NCI-H1417 treated with DMSO at 0.1 percent for 48 hours (cell line): ENCODE measurements at places on chromosomes 2 and 18.

DNA sequence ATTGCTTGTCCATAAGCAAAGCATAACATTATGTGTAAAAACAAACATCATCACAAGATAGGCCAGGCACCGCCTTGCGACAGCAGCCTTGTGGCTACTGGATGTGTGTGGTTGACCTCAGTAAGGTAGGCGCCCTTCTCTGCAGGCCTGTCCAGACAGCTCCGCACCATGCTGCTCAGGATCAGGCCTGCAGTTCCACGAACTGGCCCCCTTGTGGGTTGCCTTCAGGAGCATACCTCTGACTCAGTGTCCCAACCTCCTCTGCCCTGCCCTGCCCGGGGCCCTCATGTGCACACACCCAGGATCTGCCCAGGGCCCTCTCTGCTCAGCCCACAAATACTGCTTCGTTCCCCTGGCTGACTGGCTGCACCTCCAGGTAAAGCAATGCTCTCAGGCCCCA is 16.1 kb upstream of the ZNF236 start:
- no peak for DNase-seq

- peak; percentile 82 for DNase-seq
These were observed 95.3 kb downstream of the EIPR1 start for GRCh38 chr2:3282056-3282998.

GRCh38 chr18:62583376-62583775 is 60.6 kb downstream of the ZCCHC2 start:
- no peak for DNase-seq

DNA sequence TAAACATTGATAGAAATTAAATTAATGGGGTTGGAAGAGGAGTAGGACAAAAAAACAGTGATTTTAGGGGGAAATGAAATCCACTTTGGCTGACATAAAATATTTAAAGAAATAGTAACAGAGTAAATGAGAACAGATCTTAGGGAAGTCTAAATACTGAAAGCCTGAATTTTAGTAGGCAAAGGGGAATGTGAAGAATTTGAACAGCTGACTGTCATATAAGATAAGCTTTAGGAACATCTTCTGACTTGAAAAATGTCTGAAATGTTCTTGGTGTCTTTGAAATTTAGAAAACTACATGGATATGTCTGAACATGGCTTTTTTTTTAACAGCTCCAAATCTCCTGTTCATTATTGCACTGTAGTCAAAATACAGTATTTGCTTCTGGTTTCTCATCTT is 150.3 kb downstream of the CALCRL start:
- DNase-seq, result no peak

DNA sequence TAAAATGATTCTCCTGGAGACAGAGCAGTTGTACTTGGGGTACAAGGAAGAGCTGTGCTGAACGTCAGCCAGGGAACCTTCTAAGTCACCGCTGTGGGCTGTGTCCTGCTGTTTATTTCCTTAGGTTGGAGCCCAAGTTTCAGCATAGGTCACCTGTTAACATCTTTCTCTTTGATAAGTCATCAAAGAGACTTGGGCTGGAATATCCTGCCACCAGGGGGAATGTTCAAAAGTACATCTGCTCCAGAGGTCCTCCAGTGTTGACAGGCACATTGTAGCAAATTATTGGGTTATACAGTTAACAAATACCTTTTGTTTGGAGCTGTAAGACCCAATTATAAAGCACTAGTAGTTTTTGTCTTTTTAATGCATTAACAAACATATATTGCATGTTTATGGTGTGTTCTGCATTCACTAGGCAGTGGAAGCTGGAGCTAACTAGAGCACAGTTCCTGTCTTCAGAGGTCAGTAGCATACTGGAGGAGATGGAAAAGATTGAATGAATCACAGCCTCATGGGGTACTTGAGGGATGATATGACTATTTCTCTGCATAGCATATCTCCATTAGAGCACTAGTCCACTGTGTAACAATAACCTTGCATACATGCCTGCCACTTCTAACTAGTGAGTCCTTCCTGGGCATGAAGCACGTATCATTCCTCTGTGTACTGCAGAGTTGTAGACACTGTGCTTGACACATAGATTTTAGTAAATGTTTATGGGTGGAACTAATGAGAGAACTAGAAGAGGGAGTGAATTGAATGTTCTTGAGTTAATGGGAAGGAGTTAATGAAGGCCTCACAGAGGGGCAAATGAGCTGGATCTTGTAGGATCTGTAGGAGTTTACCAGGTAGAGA is 182.1 kb downstream of the AGAP1 start:
- DNase-seq, result no peak

- DNase-seq, result peak; percentile 22
These were observed 297.3 kb downstream of the ETAA1 start for GRCh38 chr2:67694445-67694844.

DNA sequence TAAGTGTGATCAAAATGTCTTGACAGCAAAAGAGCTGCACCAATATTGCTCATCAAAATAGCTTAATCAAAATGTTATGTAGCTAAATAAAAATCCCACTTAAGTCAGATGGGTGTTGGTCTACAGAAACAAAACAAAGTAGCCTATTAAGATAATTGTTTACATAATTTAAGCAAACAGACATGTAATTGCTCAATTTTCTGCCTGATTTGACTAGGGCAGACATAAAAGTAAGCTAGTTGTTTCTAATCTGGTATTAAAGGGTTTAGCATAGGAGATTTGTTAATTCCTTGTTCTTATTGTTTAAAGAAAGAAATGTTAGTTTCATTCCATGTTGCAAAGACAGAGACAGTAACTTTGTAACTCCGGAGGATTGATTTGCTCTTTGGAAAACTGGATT is 11.5 kb upstream of the FEZ2 start:
- no peak for DNase-seq

GRCh38 chr2:43399515-43400264 is 173.3 kb upstream of the ZFP36L2 start:
- DNase-seq, result no peak

GRCh38 chr2:95022309-95023221 is 2.9 kb upstream of the MAL start:
- DNase-seq, result peak; percentile 30

- DNase-seq, result peak; percentile 70
These were observed 813 bp upstream of the MEIS1 start for GRCh38 chr2:66433945-66434678.

GRCh38 chr2:85983766-85984165 is 95.0 kb upstream of the ST3GAL5 start:
- DNase-seq, result no peak

GRCh38 chr2:86072271-86072858 is 33.3 kb downstream of the POLR1A start:
- DNase-seq, result no peak

GRCh38 chr2:109615637-109616144 is 1.5 kb downstream of the SOWAHC start:
- no peak for DNase-seq

DNA sequence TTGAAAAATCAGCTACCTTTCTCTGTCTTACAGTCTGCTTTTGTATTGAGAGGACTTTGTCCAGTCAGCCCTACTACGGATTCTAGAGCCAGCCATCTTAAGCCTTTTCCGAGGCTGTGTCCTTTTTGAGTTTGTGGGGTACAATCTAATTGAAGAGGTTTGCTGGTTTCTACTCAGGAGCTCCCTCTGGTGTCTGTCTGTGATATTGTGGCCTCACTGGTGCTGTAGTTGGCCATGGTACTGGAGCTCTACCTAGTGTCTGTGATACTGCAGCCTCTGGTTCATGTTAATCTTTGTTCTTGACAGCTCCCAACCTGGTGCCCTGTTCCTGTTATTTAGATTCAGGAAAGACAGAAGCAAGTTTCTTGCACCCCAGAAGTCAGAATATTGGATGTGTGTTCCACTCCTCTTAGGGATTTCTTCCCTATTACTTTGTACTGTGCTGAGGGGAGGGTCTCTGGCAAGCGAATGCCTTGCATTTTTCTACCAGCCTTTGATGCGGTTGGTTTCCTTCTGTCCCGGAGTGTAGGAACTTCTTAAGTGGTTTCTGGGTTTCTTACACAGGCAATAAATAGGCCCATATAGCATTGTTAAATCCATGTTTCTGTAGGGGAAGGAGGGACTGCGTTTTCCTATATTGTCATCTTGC is 78.5 kb downstream of the ACSL3 start:
- no peak for DNase-seq

- no peak for DNase-seq
These were observed 804.5 kb downstream of the TDRD15 start for GRCh38 chr2:21928292-21928691.

- DNase-seq, result no peak
These were observed 27.1 kb downstream of the SH2D6 start for GRCh38 chr2:85445316-85446295.

DNA sequence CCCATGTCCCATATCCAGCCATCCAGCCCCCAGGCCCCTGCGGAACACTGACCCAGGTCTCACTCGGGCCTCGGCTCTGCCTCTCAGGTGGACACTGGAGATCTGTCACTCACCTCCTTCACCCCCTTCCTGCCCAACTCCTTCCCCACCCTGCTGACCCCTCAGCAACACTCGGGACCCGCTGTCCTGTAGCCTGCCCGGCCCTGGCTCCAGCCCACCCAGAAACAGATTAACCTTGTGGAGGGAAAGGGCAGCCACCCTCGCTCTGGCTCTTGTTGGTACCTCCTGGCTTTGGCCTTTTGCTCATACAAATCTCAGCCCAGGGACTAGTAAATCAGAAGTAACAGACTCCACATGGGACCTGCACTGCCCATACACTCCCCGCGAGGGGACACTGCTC is 29.8 kb upstream of the PRLH start:
- no peak for DNase-seq

GRCh38 chr2:136005462-136006196 is 20.2 kb upstream of the DARS1 start:
- DNase-seq, result no peak

DNA sequence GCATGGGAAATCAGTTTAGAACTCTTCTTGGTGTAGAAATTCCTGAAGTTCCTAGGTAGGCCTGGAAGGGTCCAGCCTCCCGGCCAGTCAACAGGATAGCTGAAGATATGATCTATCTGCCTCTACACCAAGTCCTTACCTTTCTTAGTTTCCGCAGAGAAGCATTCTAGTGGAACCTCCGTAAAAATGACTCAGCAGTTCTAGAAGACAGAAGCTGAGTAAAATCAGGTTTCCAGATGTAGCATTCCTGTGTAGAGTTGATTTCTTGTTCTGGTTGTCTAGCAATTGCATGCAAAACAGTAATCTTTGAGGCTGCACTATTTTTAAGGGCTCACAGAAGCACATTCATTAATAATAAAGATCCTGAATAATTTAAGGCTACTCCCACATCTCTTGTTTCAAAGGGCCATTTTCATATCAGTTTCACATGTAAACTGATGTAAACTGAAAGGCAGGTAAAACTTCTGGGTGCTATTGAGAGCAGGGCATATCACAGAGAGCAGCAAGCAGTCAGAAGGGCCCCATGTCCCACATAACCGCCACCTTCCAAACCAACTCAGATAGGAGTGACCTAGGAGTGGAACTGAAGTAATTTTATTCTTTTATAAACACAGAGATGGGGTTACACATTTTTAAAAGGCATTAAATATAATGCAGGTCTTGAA is 3.2 kb upstream of the DYTN start:
- no peak for DNase-seq

- no peak for DNase-seq
These were observed 239.1 kb downstream of the SEPTIN10 start for GRCh38 chr2:109374548-109375130.

DNA sequence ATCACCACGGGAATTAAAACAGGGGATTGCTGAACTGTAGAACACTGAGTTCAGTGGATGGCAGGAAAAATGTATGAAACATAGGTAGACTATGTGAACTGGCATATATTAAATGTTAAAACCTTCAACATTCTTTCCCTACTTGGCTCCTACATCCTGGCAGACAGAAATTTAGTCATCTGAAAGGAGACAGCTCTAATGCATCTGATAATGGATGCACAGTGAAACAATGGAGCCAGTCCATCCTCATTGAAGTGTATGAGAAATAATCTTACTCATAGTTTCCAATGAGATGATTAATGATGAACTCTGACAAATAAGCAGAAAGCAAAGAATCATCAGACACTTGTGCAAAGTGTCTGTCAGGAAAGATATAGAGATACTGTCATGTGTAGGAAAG is 1629.7 kb upstream of the TMEFF2 start:
- no peak for DNase-seq

DNA sequence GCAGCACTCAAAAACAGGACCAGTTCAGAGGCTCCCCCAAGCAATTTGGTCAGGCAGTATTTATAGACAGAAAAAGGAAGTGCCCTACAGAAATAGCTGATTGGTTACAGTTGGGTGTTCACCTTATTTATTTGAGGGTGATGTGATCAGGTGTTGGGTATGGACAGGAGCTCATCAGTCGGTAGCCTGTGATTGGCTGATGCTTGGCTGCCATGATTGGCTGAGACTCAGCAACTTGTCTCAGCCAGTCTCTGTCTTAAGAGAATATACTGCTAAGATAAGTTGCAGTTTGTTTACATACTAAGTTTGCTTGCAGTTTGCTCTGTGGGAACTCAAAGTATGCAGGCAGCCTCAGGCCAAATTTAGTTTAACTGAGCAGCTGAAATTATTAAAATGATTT is 9.4 kb downstream of the ABCG8 start:
- no peak for DNase-seq

- no peak for DNase-seq
These were observed 2.2 kb downstream of the B3GNT2 start for GRCh38 chr2:62197925-62198633.

GRCh38 chr2:50097148-50097547 is 934.8 kb downstream of the NRXN1 start:
- DNase-seq, result no peak

GRCh38 chr18:48961547-48961946 is 10.8 kb upstream of the SMAD7 start:
- no peak for DNase-seq

GRCh38 chr2:24490181-24490689 is 819 bp upstream of the NCOA1 start:
- DNase-seq, result no peak

DNA sequence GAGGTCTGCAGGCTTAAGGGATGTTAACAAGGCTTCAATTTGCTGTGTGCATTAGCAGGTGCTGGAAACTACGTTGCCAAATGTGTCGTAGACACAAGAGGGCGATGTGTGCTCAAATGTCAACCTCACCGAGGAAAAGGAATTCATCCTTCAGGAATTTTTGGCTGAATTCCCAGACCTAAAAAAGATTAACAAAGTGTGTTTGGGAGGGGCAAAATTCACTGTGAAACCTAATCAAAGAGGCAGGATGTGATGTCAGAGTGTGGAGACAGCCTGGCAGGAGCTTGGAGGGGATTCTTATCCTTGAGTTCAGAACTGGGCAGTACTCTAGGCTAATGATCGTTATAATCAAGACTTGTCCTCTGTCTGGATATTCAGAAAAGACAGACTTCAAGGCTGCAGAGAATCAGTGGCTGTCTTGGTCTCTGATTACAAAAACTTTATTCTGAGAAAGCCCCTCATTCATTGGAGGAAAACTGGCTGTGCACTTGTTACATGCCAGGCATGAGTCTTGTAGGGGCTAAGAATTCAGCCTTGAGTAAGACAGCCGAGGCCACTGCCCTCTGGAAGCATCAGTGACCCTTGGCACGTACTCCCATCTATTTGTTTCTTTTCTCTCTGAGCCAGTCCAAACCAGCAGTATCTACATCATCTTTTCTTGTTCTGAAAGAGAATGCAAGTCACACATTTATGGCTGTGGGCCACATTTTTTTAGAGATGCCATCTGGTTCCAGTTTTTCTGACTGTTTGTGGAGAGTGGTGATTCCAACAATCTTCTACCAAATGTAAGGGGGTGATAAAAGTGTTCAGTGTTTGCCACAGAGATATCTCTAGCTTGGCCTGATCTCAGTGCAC is 18.7 kb upstream of the SCYGR1 start:
- DNase-seq, result peak; percentile 2

GRCh38 chr2:16559278-16560067 is 106.2 kb downstream of the CYRIA start:
- no peak for DNase-seq
